Kidney capillary endothelial cell (primary cell): ENCODE measurements at places on chromosomes 11 and 22.
A peak's percentile ranks its signal among the peaks of the same experiment; 100 is the strongest.

- no peak for DNase-seq
These were observed 74.3 kb upstream of the LRRC4C start for GRCh38 chr11:41533761-41534160.

GRCh38 chr11:96607864-96608558 is 218.2 kb downstream of the JRKL start:
- DNase-seq = peak; percentile 10

GRCh38 chr11:44759743-44760476 is 33.1 kb downstream of the TSPAN18 start:
- no peak for DNase-seq

GRCh38 chr11:15275141-15275540 is 160.4 kb downstream of the INSC start:
- no peak for DNase-seq

DNA sequence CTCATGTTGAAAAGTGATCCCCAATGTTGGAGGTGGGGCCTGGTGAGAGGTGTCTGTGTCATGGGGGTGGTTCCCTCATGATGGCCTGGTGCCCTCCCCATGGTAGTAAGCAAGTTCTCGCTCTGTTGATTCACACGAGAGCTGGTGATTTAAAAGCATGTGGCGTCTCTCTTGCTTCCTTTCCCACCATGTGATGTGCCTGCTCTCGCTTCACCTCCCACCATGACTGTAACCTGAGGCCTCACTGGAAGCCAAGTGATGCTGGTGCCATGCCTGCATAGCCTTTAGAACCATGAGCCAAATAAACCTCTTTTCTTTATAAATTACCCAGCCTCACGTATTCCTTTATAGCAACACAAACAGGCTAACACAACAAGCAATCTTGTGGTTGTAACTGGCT is 52.4 kb downstream of the VSIG10L2 start:
- DNase-seq = no peak

DNA sequence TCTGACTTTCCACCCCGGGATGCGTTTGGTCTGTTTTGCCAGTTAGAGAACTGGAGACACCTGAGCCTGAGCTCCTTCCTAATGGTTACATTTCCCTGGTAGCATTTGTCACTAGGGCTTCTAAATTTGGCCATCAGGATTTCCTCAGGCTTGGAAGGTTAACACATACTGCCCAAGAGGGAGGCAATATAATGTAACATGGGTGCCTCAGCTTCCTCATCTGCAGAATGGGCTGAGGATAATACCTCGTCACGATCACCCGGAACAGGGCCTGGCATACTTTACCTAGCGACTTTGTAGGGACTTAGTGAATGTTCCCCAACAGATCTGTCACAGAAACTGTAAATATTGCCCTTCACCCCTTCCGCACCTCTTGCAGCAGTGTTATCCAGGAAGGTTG is 11.3 kb downstream of the IL17RA start:
- no peak for DNase-seq

GRCh38 chr22:38355275-38355674 is 38.0 kb upstream of the CSNK1E start:
- DNase-seq = no peak

GRCh38 chr11:133905677-133906156 is 51.1 kb downstream of the IGSF9B start:
- DNase-seq = no peak

DNA sequence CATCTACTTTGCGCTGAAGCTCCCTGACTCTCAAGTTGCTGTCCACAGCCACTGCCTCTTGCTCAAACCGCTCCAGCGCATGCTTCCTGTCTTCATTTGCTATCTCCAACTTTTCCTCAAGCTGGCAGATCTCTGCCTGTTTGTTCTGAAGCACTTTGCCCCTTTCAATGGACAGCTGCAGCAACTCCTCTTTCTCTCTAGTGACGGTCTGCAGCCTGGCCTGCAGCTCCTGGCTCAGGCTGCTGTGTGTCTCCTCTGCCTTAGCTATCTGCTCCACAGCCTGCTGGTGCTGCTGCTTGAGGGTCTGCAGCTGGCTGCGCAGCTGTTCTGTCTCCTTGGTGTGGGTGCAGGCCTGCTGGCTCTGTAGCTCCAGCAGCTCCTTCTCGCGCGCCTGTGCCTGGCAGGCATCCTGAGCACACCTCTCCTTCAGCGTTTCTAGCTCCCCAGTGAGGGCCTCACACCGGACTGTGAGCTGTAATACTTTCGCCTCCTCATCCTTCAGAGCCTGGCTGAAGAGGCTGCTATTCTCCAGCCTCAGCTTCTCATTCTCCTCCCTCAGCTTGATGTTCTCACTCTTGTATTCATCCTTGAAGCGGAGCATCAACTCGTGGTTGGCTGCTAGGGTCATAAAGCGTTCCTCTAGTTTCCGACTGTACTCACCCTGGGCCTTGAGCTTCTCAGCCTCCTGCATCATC is 723 bp downstream of the CCDC89 start:
- no peak for DNase-seq

DNA sequence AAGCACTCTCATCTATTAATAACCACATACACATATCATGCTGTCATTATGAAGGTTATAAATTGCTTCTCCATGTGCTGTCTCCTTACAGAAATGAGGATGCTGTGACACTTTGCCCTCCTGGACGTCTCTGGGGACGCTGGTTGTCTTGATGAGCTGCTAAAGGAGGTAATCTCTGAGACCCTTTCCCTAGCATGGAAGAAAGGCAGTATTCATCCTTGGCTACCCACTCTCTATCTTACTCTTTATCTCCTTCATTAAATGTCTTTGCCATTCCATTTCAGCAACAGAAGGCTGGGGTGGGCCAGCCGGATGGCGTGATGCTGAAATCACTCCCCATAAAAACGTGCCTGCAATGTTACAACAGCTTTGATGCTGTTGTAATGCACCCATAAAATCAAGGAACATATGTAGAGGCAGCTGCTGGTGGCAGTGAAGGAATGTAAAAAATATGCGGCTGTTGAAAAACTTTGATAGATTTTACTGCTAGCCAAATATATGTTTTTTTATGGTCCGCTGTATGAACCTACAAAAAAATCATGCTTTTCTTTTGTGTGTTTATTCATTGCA is 715.1 kb upstream of the API5 start:
- DNase-seq = no peak

- DNase-seq = no peak
These were observed 19.7 kb downstream of the OR51E2 start for GRCh38 chr11:4677948-4678347.
